Stimulated activated naive CD8-positive, alpha-beta T cell treated with anti-CD3 and anti-CD28 coated beads, Interleukin-15, Interleukin-2, amounts not matched to agents 100 U/mL and 50 U/mL, for 24 hours (primary cell): ENCODE measurements at places on chromosomes 6 and 20.

- DNase-seq, result no peak
These were observed 165.4 kb downstream of the SYNDIG1 start for GRCh38 chr20:24634855-24635254.

DNA sequence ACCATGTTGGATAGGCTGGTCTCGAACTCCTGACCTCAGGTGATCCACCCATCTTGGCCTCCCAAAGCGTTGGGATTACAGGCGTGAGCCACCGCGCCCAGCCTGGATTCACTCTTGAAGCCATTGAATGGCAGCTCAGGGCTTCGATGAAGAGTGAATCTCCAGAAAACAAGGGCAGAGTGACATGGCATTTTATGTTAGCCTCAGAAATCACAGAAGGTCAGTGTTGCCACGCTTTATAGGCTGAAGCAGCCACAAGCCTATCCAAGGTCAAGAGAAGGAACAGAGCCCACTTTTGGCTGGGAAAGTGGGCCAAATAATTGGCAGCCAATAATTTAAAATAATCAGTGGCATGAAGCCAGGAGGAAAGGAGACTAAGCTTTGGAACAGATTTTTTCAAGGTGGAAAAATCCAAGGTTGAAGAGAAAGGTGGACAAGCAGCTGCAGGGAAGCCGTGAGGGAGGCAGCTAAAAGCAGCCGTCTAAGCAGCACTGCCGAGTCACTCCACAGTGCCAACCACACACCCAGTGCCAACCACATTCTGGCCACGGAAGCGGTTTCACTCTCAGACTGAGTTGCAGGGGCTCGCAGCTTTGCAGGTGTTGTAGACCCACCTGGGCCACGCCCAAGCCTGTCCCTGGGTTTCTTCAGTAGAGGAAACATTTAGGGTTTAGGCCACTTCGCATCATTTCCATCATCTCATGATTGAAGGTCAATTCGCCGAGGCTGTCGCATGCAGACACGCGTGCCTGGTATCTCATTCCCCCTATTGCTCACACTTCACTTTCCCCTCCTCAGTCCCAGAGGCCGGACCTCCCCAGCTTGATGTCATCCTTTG, 17.4 kb upstream of the AVP start:
- peak; percentile 80 for DNase-seq

GRCh38 chr6:40585223-40585622, 1.9 kb downstream of the LRFN2 start:
- no peak for DNase-seq

DNA sequence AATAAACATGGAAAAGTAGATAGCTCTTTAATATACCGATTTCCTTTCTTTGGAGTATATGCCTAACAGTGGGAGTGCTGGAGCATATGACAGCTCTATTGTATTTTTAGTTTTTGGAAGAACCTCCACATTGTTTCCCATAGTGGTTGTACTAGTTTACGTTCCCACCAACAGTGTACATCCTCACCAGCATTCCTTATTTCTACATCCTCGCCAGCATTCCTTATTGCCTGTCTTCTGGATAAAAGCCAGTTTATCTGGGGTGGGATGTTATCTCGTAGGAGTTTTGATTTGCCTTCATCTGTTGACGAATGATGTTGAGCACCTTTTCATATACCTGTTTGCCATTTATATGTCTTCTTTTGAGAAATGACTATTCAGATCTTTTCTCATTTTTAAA, 2.6 kb downstream of the MICA start:
- no peak for DNase-seq

GRCh38 chr6:41706876-41707564, 28.4 kb downstream of the TFEB start:
- peak; percentile 50 for DNase-seq

- no peak for DNase-seq
These were observed 297.2 kb downstream of the RNF144B start for GRCh38 chr6:18684343-18684742.

DNA sequence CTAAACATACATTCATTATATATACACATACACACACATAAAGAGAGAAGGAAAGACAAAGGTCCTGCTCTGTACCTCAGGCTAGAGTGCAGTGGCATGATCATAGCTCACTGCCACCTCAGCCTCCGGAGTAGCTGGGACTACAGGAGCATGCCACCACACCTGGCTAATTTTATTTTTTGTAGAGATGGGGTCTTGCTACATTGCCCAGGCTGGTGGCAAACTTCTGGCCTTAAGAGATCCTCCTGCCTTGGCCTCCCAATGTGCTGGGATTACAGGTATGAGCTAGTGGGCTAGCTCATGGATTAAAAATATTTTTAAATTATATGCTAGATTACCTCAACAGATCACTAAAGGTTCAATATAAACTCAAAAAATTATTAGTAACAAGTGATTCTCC, 30.3 kb downstream of the NUDT3 start:
- no peak for DNase-seq

- DNase-seq, result no peak
These were observed 190.8 kb downstream of the MTFR2 start for GRCh38 chr6:136059308-136059707.

GRCh38 chr6:133877116-133877515, 11.8 kb upstream of the TCF21 start:
- no peak for DNase-seq

DNA sequence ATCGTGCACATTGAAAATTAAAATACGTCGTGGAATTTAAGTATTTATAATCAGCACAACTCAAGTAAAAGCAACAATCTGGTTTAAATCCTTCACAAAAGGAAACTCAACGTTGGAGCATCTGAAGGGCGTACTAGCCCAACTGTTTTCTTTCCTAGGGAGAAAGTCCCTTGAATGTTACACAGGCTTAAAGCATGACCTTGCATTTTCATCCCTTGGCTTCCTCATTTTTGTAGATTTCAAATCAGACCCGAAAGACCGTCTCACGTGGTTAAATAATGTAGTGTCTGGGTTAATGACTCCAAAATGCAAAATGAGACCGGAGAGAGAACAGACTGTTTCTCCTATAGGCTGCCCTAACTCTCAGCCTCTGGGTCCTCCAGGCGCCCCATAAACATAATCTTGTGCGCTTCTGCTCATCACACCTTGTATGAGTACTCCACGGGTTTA, 249.2 kb upstream of the RREB1 start:
- no peak for DNase-seq

DNA sequence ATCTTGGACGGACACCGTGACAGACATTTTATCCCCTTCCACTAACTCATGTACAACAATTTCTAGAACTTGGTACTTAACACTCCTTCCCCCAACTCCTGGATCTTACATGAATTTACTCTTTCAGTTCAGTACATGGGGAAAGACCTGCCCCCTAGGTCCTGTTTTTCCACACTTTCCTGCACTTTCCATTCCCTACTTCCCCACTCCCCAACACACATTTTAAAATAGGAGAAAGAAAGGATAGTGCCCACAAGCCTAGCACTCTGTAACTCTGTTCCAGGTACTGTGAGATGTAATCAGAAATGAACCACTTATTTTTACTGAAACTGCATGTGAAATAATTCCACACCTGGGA, 1.3 kb downstream of the ADGRG6 start:
- DNase-seq, result no peak

GRCh38 chr6:12081771-12082170, 69.7 kb downstream of the HIVEP1 start:
- no peak for DNase-seq

GRCh38 chr6:103680116-103680515, 1179.6 kb downstream of the HACE1 start:
- no peak for DNase-seq

GRCh38 chr6:8707956-8708772, 272.8 kb upstream of the SLC35B3 start:
- DNase-seq, result no peak

DNA sequence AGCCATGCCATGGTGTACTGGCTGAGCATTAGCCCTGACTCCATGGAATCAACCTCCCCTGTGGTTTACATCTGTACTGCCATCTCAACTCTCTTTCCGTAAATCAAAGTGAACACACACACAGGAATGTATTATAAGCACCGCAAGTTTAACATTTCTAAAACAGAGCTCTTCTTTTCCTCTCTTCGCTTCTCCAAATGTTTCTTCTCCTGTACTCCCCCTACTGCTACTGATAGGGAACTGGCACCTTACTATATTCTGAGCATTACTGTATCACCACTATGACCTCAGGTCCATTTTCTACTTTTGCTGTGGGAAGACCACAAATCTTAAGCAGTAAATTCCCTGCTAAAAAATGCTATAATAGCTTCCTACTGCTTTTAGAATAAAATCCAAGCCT, 101.2 kb downstream of the NUS1 start:
- no peak for DNase-seq

DNA sequence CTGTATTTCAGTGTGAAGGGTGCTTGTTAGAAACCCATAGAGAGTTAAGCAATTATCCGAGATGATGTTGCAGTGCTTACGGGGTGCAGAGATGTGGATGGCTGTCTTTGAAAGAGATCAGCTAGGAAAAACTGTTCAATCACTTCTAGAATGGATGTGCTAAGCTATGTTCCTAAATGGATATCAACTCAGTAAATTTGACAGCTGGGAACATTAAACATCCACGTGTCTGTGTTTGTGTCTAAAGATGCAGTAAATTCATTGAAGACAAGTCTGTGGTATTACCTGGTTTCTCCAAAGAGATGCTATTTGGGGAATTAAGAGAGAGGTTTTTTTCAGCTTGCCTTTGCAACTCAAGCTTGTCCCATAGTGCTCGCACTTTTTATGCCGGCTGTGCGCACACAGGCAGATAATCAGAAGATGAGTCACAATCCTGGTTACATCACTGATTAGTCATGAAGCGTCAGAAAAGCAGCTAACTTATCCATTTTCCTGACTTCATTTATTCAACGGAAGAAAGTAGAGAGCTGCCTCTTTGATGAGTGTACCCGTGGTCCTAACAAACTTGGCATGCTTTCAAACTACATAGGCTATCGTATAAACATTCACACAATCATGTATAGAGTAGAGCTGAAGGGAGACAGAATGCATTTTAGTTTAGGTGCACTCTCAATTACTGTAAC, 691.7 kb upstream of the SLC35B3 start:
- no peak for DNase-seq

DNA sequence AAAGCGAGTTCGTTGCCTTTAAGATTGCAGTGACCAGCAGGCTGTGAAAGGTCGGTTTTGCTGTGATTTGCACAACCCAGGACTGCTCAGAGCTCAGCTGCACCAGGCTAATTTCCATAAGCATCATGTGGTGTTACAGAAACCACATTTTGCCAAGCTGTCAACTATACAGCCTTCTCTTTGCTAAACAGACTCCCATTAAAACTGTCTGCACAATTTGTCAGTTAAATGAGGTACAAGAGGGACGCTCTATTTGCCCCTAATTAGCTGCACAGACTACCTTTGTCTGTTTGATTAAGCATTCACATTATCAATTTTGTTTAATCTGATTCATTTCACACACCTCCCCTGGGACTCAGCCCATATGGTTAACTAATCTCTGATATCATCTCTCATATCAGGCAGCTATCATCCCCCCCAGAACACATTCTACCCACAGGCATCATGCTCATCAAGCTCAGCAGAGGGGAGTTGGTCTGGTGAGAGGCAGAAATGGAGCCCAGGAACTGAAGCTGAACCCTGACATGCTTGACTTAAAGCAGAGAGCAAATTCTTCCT, 62.1 kb downstream of the OLIG3 start:
- no peak for DNase-seq

DNA sequence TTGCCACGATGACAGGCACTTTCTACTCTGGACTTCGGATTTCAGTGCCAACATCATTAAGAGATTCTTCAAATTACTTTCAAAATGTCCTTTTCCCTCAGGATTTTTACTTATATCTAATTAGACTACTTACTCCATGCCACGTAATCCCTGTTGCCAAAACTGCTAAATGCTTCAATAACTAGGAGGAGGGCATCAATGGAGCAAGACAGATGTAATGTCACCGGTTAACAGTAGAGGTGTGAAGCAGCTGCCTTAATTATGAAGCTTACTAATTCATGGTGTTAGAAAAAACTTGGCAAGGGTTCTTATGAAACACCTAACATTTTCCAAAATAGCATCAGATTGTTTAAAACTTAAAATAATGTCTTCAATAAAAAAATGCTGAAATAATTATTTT, 111.2 kb upstream of the SIM1 start:
- DNase-seq, result no peak

- no peak for DNase-seq
These were observed 30.3 kb upstream of the TMEM181 start for GRCh38 chr6:158529629-158530028.

GRCh38 chr6:71724456-71725125, 161.8 kb upstream of the RIMS1 start:
- DNase-seq, result no peak

GRCh38 chr6:143937668-143937970, 70.4 kb downstream of the PLAGL1 start:
- no peak for DNase-seq

- no peak for DNase-seq
These were observed 43.1 kb downstream of the MICA start for GRCh38 chr6:31446481-31446880.

- DNase-seq, result no peak
These were observed 102.4 kb downstream of the COL12A1 start for GRCh38 chr6:75103431-75103830.

- DNase-seq, result no peak
These were observed 18.5 kb downstream of the CITED2 start for GRCh38 chr6:139355777-139356445.

GRCh38 chr6:167501831-167502385, 177.0 kb downstream of the TTLL2 start:
- DNase-seq, result no peak

GRCh38 chr20:21147593-21147992, 21.7 kb downstream of the KIZ start:
- DNase-seq, result no peak

- no peak for DNase-seq
These were observed 776.1 kb downstream of the TENT5A start for GRCh38 chr6:80976336-80976735.

GRCh38 chr6:168124158-168124557, 45.1 kb upstream of the FRMD1 start:
- no peak for DNase-seq

- peak; percentile 65 for DNase-seq
These were observed 53.2 kb downstream of the IRF4 start for GRCh38 chr6:444653-445275.

- DNase-seq, result peak; percentile 8
These were observed 39.2 kb downstream of the DPPA5 start for GRCh38 chr6:73314577-73315492.
